ENCODE measurements at places on chromosomes 12 and 14.

GRCh38 chr12:116612436-116612835, 53.3 kb downstream of the MAP1LC3B2 start:
- no peak for DNase-seq

DNA sequence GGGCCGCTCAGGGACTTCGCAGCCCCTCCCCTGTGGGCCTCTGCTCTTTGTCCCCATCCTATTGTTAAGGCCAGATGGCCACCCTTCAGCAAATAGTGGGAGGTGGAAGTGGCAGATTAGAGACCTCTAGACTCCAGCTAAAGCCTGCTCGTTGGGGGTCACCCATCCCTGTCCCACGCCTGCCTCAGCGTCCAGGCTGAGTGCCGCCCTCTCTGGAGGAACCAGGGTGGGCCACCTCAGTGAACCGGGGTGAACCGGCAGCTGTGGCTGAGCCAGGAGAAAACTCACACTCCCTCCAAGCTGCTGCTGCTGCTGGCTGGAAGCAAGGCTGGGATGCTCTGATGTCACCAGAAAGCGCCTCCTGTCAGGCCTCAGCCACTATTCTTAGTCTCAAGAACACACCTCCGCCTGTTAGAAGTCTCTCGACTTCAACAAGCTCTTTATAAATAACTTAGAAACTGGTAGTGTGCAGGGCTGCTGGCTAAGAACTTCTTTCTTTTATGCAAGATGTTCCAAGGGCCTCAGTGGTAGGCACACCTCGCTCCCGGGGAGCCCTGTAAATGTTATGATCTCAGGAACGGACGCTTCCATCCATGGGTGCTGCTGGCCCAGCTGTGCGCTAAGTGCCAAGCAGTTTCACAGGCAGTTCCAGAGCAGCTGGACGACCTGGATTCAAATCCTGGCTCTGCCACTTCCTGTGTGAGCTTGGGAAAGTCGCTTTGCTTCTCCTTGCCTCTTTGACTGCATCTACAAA, 19.8 kb upstream of the TESC start:
- DNase-seq, result no peak

DNA sequence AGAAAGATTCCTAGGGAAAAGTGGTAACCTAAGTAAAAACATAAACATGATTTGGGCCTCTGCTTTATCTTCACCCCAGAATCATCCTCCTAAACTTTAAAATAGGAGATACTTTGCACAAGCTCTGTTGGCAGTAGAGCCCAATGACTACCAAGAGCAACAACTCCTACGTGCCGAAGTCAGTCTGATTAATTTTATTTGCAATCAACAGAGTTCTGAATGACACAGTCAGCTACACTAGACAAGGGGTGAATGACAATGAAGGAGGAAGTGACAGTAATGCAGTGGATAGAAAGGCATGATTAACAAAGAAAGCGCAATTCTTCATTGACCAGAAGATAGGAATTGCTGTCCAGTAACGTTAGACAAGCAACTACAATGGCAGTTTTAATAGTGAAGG, 957.9 kb upstream of the USP15 start:
- no peak for DNase-seq

- DNase-seq, result no peak
Measured at GRCh38 chr12:122979908-122980182, 636 bp upstream of the ARL6IP4 start.

DNA sequence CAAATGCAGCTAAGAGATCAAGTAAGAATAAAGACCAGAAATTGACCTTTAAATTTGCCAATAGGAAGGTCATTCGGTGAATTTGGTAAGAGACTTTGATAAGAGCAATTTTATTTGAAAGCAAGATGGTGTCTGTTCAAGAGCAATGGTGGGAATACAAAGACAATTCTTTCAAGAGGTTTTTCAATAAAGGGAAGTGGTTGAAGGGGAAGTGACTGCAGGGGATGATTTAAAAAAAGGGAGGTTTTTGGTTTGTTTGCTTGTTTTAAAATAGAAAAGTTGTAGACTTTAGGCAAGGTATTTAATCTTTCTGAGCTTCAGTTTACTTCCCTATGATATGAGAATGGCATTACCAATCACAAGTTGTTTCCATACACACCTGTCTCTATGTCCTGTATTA, 4.3 kb upstream of the APPL2 start:
- DNase-seq, result no peak

DNA sequence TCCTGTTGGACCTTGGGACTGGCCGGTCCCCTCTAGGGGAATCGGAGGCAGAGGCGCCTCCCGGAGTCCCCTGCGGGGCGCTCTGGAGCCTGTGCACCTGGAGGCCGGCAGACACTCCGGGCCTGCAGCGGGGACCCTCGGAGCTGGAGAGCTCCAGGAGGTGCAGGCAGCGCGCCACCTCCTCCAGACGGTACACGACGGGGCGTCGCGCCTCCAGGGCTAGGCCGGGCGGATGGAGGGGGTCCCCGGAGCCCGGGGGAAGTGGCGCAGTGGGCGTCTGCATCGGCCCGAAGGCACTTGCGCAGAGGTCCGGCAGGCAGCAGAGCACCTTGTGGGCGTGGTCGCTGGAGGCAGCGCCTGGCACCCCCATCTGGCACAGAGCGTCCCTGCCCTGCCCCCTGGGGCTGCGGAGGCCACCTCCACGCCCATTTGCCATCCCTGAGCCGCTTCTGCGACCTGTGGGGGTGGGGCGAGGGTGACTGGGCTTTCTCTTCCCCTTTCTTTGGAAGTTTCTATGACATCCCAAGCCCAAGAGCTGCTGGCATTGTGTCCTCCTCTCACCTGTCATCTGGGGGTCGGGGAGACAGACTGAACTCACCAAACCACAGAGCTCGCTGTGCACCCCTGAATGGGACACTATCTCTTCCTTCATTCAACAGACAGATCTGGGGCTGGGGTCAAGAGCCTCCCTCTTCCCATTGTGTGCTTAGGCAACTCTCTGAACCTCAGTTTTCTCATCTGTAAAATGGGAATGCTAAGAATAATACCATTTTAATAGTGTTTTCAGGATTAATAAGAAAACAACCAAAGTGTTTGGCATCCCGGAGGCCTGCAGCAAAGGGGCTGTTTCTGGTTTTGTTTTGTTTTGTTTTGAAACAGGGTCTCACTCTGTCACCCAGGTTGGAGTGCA, 37.5 kb upstream of the CORO1C start:
- peak; percentile 68 for DNase-seq
